ENCODE measurements at places on chromosomes 3 and 15.

DNA sequence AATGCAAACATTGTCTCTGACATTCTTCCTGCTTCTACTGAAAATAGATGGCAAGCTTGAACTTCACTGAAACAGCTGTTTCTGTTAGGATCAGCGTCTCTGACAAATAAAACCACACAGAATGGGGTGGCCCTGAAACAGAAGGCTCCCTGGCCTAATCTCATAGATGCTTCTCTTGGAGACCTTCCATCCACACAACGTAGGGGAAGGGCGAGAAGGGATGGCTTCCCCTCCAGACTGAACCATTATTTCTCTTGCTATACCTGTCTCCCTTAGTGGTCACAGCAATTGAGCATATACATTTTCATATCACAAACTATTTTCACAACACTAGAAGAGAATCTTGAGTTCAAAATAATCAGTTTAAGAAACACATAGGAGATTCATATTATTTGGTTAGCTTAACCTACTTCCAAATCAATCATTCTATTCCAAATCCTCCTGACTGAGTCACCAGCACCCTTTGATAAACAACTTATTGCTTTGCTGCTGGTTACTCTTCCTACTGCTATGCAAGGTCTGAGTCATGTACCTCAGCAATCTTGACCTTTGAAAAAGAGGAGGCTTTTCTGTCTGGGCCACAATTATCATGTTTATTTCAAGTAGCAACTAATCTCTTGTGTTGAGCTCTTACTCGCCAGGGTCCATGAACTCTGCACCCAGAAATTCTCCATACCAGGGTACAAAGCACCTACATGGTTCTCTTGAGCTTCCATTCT is 45.5 kb downstream of the CBLB start:
- no peak for DNase-seq

- no peak for DNase-seq
These were observed 114.5 kb downstream of the HERC1 start for GRCh38 chr15:63719281-63719680.

DNA sequence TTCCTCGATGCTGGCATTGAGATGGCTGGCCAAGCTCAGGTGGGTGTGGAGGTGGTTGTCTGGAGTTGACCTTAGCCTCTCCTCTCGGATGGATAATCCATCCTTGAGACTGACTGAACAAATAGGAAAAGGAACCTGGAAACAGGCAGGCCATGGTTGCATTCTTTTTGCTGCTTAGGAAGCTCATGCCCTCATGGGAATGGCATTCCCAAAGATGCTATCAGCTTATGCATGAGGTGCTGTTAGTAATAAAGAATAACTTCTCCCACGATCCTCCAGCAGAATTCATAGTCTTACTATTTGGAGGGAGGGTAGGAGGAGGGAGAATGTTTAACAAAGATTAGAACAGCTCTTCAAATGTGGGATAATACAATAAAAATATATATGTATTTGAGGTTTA is 303.0 kb upstream of the TPM1 start:
- no peak for DNase-seq

DNA sequence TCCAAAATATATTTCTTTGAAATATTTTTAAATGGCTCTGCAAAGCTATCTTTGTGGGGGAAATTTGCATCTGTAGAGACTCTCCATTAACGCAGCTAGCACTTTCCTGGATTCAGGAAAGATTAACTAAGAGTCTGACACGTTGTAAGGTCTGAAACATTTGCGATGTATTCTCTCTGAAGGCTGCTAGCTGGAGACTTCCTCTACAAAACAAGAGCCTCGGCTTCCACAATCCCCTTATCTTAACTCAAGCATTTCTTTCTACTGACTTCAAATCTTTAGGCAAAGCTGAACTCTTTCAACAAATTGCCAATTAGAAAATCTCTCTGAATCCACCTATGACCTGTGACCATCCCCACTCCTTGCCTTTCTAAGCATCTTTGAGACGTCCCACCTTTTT is 250.5 kb downstream of the KLF13 start:
- DNase-seq: no peak

DNA sequence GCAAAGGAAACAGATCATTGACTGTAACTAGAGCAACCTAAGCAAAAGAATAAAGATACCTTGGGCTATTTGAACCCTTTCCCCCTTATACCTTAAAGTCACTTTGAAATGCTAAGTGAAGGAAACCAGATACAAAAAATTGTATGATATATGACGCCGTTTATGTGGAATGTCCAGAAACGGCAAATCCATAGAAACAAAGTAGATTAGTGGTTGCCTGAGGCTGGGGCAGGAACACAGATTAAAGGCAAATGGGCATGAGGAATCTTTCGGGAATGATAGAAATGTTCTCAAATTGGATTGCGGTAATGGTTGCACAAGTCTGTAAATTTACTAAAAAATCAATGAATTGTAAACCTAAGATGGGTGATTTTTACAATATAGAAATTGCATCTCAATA is 160.1 kb upstream of the CCDC54 start:
- DNase-seq: no peak

DNA sequence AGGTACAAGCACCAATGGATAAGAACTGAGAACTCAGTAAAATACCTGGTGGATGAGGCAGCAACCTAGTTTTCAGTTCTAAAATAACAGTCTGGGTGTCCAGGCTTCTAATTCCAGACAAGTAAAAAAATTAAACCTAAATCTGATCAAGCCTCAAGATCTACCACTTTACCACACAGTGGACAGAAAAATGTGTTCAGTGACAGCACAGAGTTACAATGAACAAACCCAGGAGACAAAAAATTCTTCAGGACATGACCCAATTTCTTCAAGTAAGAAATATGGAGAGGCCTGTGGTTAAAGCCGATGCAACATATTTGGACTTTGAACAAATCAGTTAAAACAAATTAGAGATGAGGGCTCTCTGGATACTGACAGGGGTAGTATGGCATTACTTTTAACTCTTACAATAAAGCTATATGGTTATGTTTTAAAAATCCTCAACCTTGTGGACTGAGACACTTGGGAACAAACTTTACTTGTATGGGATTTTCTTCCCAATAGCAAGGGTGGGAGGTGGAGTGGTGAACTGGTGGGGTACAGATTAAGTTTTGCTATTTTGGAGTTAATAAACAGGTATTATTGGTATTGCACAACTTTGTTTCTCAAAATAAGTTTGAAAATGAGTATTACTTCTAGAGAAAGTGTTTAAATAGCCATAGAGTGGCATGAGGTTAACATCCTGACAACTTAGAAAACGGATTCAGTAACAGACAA is 14.2 kb downstream of the CCNL1 start:
- no peak for DNase-seq

GRCh38 chr3:77772459-77772858 is 732.6 kb downstream of the ROBO2 start:
- DNase-seq: no peak

Data from activated effector memory CD4-positive, alpha-beta T cell treated with Interleukin-2 at 50 U/mL for 16 hours (primary cell).